ENCODE measurements at places on chromosomes 13 and 19.

DNA sequence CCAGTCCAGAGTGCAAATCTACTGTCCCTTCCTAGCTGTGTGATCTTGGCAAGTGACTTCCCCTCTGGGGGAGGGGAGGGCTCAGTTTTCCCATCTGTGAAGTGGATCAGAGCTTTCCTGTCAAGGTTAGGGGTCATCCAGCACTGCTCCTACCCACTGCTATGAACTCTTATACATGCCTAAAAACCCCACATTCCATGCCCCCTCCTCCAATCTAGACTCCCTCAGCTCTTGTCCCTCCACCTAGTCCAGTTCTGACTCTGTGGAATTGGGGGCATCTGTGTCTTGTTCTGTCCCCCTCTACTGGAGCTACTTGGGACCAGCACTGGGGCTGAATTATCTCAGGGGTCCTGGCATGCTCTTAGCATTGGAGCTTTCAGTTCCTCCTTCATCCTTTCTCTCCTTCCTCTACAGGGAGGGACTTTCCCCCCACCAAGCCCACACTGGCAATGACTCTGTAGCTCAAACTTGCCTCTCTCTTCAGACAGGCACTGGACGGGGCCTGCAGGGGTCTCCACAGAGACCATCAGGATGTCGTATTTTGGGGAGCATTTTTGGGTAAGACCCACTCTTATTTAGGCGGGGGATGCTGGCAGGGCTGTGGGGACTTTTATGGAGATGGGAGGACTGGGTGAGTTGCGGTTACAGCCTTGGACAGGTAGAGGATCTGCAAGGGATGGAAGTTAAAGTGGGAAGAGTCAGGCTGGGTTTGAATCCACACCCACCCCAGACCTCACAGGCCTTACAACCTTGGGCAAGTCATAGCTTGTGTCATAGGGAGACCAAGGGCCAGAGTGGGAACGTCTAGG lies 3.6 kb downstream of the FCHO1 start:
- no peak for DNase-seq

GRCh38 chr13:20588529-20589110 lies 21.7 kb downstream of the IFT88 start:
- no peak for DNase-seq

DNA sequence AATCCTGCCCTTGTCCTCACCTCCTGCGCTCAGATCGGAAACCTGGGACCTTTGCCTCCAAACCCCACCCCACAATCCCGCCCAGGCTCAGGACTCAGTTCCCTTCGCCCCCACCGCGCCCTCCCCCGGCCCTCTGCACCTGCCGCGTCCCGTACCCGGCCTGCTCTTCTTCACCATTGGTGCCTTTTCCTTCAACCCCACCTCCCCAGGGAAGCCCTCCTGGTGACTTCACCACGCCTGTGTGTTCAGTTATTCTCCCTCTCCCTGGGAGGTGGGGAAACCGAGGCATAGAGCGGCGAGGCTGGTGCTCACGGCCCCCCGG lies 19.3 kb upstream of the TCF3 start:
- DNase-seq: no peak

- no peak for DNase-seq
These were observed 63.9 kb upstream of the ATXN8OS start for GRCh38 chr13:70043685-70044084.

DNA sequence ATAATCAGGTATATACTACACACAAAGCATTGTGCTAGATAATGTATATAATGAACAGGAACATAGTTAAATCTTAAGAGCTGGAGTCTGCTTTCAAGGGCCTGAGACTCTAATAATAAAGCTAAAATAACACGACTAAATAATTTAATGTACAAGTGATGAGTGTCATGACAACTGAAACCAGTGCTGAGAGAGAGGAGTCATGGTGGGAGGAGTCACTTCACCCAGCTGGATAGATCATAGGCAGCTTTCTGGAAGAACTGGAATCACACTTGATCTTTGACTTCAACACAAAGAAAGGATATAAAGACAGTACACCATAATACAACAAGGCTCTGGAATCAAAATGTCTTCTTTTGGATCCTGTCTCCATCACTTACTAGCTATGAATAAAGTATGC lies 7.1 kb downstream of the RBM26 start:
- no peak for DNase-seq

All from hepatic stellate cell (primary cell).